ENCODE measurements at places on chromosomes 3 and 15.

- DNase-seq: no peak
Observed at GRCh38 chr3:80159990-80160506, 392.2 kb upstream of the ROBO1 start.

DNA sequence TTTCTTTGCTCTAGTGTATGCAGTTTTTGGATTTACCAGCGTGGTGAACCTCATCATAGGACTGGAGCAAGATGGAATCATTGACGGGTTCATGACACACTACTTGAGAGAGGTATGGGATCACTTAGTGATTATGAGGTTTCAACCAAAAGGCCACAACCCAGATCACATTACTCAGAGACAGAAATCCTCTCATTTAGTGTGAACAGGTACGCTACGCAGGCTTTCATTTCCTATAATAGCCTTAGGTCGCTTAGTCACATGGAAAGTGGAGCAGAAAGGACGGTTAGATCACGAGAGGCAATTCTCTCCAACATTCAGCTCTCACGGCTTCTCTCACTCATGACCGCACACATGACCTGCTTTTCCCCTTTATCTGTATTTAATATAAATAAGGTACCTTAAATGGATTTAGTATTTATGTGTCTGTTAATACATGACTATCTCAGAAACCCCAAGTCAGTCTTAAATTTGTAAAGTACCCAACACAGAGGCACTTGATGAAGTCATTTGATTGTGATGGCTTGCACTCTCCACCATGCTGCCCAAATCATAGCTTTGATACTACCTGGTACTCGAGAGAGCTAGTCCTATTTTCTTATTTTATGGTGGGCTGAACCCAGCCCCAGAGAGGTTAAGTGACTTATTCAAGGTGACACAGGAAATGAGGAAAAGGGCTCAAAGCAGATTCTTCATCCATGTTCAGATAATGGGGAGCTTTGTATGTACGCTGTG lies 8.6 kb downstream of the TM6SF1 start:
- DNase-seq: no peak

GRCh38 chr15:40829115-40829514 lies 607 bp upstream of the PPP1R14D start:
- no peak for DNase-seq

- no peak for DNase-seq
Observed at GRCh38 chr3:165938986-165939540, 101.8 kb upstream of the BCHE start.

DNA sequence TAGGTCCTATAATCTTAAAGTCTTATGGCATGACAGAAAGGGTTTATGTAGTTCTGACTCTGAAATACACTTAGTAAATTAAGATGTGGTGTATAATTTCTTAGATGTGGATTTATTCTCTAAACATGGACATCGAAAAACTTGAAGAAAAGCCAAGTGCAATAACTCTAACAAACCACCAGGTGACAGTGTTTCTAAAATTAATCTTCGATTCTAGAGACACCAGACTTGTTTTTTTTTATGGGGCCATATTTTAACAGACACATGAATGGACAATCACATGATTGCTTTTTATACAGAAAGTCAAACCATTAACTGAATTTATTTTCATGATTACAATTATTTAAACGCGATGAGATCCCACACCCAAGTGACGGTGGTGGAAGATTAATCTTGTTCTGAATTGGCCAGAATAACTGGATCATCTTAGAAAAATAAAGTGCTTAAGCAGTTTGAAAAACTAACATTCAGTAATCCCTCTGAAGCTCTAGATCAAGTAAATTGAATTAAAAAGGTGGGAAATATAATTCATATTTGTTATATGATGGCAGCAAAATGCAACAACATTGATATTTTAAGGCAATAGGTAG lies 305.1 kb downstream of the LSAMP start:
- peak; percentile 59 for DNase-seq

GRCh38 chr3:38152609-38153008 lies 12.7 kb upstream of the OXSR1 start:
- DNase-seq: no peak

- no peak for DNase-seq
Observed at GRCh38 chr3:189737071-189737470, 105.9 kb downstream of the TP63 start.

GRCh38 chr3:195763076-195763830 lies 42.5 kb downstream of the MUC20 start:
- DNase-seq: no peak

- no peak for DNase-seq
Observed at GRCh38 chr15:59222906-59223550, 16.4 kb downstream of the LDHAL6B start.

DNA sequence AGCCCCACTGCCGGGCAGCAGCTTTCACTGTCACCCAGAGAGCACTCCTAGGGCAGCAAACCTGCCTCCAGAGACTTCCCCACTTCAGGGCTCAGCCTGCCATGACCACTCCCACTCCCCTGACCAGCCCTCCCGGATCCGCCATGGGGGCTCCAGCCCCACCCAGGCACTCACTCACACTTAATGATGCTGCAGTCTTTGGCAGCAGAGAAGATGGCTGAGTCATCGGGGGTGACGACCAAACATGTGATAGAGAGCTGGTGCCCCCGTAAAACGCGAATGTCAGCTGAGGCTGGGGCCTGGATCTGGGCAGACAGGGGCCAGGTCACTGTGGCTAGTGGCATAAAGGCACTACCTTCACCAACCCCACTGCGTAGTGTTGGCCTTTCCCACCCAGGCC lies 4.7 kb downstream of the RRP9 start:
- DNase-seq: no peak

GRCh38 chr3:53069422-53070068 lies 23.7 kb upstream of the SFMBT1 start:
- DNase-seq: no peak

GRCh38 chr3:116052602-116053001 lies 392.7 kb downstream of the LSAMP start:
- no peak for DNase-seq

DNA sequence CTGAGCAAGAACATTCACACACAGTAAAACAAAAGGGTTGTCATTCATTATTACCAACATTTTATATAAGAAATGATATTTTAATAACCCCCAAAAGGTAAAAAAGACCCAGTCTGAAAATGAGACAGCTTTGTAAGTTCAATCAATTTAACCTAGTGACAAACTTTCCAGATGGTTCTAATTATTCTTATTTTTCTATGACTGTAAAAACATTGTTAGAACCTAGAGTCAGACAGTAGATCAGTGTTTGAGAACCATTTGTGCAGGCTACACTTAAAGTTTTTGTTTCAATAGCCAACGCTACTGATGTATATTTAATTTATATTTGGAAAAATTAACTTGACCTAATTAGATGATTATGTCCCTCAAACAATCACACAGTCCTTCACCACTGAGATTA lies 708.4 kb upstream of the CBLB start:
- DNase-seq: no peak

- no peak for DNase-seq
Observed at GRCh38 chr15:59657635-59658125, 365 bp upstream of the GTF2A2 start.

DNA sequence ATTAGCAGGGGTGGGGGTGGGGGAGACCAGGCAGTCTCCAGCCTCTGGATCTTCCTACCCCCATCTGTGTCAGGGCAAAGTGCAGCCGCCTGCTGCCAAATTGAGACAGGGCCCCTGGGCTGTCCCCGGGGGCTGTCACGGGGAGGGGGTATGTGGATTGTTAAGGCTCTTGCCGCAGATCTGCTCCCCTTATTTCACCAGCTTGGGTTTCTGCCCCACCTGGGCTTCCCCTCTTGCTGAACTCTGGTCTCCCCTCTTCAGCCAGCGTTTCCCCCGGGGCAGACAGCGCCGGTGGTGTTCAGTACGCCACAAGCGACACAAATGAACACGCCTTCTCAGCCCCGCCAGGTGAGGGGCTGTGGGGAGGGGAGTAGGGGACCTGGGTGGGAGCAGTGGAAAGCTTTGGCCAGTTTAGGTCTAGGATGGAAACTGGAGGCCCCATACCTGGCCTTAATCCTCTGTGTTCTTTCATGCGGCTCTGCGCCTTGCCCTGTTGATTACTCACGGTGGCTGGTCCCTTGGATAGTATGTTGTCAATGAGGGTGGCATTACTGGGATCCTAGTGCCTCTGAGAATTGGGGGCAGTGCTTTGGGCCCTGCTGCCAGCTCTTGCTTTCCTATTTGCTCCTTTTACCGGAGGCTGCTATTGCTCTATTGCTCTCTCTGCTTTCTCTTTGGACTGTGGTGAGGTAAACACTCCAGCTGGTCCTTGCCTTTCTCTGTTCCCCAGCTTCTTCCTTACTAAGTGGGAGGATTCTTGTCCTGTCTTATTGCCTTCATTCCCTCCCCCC lies 1.7 kb downstream of the EIF4G1 start:
- no peak for DNase-seq

- no peak for DNase-seq
Observed at GRCh38 chr3:195012100-195012499, 258.9 kb downstream of the XXYLT1 start.

DNA sequence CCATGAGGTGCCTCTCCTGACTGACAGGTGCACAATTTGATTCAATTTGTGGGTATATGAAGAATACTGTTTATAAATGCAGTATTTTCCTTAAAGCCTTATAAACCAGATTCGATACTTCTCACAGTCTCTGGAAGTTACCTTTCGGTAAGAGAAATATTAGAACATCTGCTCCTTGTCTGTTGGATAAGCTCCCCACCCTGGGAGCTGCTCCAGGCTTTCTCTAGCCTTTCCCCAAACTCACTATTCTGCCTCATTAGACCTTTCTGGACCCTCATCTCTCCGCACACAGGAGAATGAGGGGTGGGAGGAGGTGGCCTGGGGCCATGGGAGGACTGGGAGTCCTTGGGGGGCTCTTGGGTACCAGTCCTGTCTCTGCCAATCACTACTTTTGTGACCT lies 59.8 kb upstream of the TBC1D21 start:
- DNase-seq: no peak

DNA sequence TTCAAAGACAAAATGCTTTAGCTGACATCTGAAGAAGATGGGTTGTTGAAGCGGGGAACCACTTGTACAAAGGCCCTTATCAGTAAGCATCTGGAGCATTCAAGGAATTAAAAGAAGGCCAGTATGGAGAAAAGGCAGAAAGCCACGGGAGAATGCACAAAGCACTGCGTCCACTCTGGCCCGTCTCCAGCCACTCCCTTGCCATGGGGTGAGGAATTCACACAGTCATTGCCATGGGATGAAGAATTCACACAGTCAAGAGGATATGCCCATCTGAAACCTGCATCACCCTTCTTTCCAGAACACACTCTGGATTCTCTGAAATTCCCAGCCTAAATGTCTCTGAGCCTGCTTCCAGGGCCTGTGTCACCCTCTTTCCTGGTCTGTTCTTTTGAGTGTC lies 26.7 kb upstream of the STAG1 start:
- DNase-seq: no peak

- no peak for DNase-seq
Observed at GRCh38 chr15:94785091-94785490, 553.7 kb downstream of the MCTP2 start.

- DNase-seq: no peak
Observed at GRCh38 chr15:91894606-91895005, 41.1 kb downstream of the SLCO3A1 start.

DNA sequence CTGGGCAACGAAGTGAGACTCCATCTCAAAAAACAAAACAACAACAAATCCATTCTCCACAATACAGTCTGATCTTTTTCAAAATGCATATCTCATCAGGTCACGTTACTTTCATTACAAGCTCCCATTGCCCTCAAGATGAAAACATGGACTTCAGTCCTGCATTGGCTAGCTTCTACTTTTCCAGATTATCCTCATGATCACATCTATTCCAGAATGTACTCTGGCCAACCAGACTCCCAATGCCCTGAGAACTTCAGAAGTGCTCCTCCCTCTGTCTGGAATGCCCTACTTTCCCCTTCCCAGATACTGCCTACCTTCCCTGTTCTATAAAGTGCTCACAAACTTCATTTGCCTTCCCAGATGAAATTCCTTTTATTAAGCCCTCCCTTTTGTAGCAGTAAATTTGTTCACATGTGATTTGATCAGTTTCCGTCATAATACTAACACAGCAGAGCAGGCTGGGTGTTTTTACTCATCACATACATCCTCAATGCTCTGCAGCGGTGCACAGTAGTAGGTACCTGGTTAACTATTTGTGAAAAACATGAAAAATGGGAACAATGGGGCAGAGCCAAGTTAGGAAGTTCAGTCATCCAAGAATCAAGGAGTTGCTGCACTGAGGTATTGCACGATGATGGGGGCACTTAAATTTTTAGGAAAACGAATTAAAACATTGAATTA lies 5.3 kb downstream of the RPL22L1 start:
- no peak for DNase-seq

DNA sequence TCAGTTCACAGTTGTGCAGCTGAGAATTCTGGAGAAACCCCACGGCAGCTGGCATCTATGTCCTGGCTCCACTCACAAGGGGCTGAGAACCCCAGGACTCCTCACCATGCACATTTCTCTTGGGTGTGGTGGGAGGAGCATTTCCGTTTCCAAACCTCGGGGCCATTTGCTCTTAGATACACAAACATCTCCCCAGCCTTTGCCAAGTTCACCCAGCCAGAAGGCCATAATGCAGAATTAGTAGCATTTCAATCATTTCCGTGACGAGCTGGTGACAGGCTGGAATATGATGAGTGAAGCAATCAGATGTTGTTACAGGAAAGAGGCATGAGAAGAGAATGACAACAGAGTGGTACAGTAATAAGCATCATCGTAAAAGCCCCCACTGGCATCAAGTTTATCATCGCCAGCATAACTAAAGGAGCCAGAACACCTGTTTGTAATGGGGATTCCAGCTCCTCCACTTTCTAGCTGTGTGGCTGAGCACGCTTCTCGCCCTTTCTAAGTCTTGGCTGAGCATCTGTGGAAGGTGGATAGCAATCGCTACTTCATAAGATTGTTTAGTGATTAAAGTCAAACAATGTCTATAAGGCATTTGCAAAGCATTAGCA lies 82.0 kb downstream of the LIPC start:
- DNase-seq: no peak

- no peak for DNase-seq
Observed at GRCh38 chr3:56918111-56918568, 116.4 kb upstream of the ARHGEF3 start.

GRCh38 chr3:184632551-184633236 lies 71.1 kb downstream of the EPHB3 start:
- DNase-seq: no peak

GRCh38 chr3:73469331-73469730 lies 155.4 kb downstream of the PDZRN3 start:
- no peak for DNase-seq

- no peak for DNase-seq
Observed at GRCh38 chr3:184685646-184686045, 26.2 kb downstream of the MAGEF1 start.

GRCh38 chr3:138809500-138810256 lies 25.1 kb downstream of the PIK3CB start:
- no peak for DNase-seq

Data from COLO829 (cell line).